ENCODE measurements at places on chromosomes 1 and 21. TPM values are rescaled to one million over a fixed set of nuclear protein-coding genes. Genes with fewer than 3 reads are reported as not detected.

CELSR2 gene
- total RNA-seq: 27.3 TPM

GJA9 gene
- not detected for total RNA-seq

BSND gene
- total RNA-seq: not detected

IRF2BP2 gene
- total RNA-seq: 97.0 TPM

SLC9C2 gene
- 3.7 TPM for total RNA-seq

WLS gene
- total RNA-seq: 28.1 TPM

FAM72D gene
- 0.41 TPM for total RNA-seq

NBPF10 gene
- 0.41 TPM for total RNA-seq

IL12RB2 gene
- total RNA-seq: 7.3 TPM

ADAMTS5 gene
- 1.6 TPM for total RNA-seq
